Smooth muscle cell of the pulmonary artery (primary cell): ENCODE measurements at places on chromosomes 16 and 17. TPM values are rescaled to one million over a fixed set of nuclear protein-coding genes. Genes with fewer than 3 reads are reported as not detected.

CLDN7 gene
- 0.33 and 0.65 TPM in 2 replicates for total RNA-seq

CSHL1 gene
- total RNA-seq, result not detected in 2 replicates

CLDN9 gene
- total RNA-seq, result 0.10 TPM in 1 of 2 replicates, not detected in the other

KDM6B gene
- 9.3 and 19.7 TPM in 2 replicates for total RNA-seq

MGAT5B gene
- 0.10 and 0.33 TPM in 2 replicates for total RNA-seq

QRICH2 gene
- total RNA-seq, result 5.0 and 5.5 TPM in 2 replicates

TK1 gene
- total RNA-seq, result 27.5 and 43.7 TPM in 2 replicates

TUBB3 gene
- 245 and 308 TPM in 2 replicates for total RNA-seq

ANKRD40CL gene
- total RNA-seq, result not detected in 2 replicates

AXIN2 gene
- total RNA-seq, result 1.9 and 5.0 TPM in 2 replicates

CDC6 gene
- total RNA-seq, result 3.9 and 6.6 TPM in 2 replicates

HSD17B2 gene
- not detected in 2 replicates for total RNA-seq

WIPF2 gene
- total RNA-seq, result 12.3 and 13.6 TPM in 2 replicates

CCL1 gene
- total RNA-seq, result not detected in 2 replicates

EVPLL gene
- total RNA-seq, result not detected in 2 replicates

PRSS22 gene
- not detected in 2 replicates for total RNA-seq

PRDM7 gene
- not detected in 2 replicates for total RNA-seq

CD7 gene
- 0.20 TPM in 1 of 2 replicates, not detected in the other for total RNA-seq

CTRB2 gene
- not detected in 2 replicates for total RNA-seq

SNX20 gene
- total RNA-seq, result not detected in 2 replicates

HSD11B2 gene
- 0.20 TPM in 1 of 2 replicates, not detected in the other for total RNA-seq
